ENCODE measurements at places on chromosomes 1 and 21. TPM values are rescaled to one million over a fixed set of nuclear protein-coding genes. Genes with fewer than 3 reads are reported as not detected.
A peak's percentile ranks its signal among the peaks of the same experiment; 100 is the strongest.

GRCh38 chr1:101316256-101316655 is 79.4 kb downstream of the S1PR1 start:
- no peak for DNase-seq
- H3K27me3 ChIP-seq: peaks cover 34% of the 10 kb centered on the region
- H3K4me1 ChIP-seq: peaks cover 29% of the 10 kb centered on the region
- no peak overlapping the region for H3K4me3 ChIP-seq

- no peak overlapping the region for H3K27ac ChIP-seq
- peaks cover 5% of the 10 kb centered on the region for H3K4me1 ChIP-seq
- H3K4me3 ChIP-seq: peak overlapping the region; percentile 35
- H3K36me3 ChIP-seq: no peaks in the 10 kb centered on the region
Observed at GRCh38 chr1:227541129-227541528, 22.2 kb upstream of the ZNF678 start.

GRCh38 chr1:94325377-94326302 is 88.3 kb upstream of the ARHGAP29 start:
- peaks cover 35% of the 10 kb centered on the region for H3K27me3 ChIP-seq
- no peaks in the 10 kb centered on the region for H3K36me3 ChIP-seq
- H3K4me1 ChIP-seq: peaks cover 5% of the 10 kb centered on the region
- no peak overlapping the region for H3K27ac ChIP-seq
- DNase-seq: no peak

- H3K36me3 ChIP-seq: no peaks in the 10 kb centered on the region
- no peak for DNase-seq
- H3K4me1 ChIP-seq: no peaks in the 10 kb centered on the region
- H3K27me3 ChIP-seq: no peaks in the 10 kb centered on the region
Observed at GRCh38 chr1:113534130-113534817, 144.0 kb downstream of the MAGI3 start.

LPAR3 gene
- 0.21 TPM for total RNA-seq

DNA sequence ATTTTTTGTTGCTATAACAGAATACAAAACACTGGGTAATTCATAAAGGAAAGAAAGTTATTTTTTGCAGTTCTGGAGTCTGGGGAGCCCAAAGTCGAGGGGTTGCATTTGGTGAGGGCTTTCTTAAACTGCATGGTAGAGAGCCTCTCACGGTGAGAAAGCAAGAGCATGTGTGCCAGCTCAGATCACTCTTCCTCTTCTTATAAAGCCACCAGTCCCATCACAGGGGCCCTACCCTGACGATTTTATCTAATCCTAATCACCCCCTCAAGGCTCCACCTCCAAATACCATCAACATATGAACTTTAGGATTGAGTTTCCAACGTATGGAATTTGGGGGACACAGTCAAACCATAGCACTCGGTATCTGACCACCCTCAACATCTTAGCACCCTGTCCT is 1.0 kb upstream of the STRIP1 start:
- H3K4me3 ChIP-seq: peak overlapping the region; percentile 97
- peak overlapping the region; percentile 86 for H3K27ac ChIP-seq
- no peak for DNase-seq
- peaks cover 14% of the 10 kb centered on the region for H3K36me3 ChIP-seq

DNA sequence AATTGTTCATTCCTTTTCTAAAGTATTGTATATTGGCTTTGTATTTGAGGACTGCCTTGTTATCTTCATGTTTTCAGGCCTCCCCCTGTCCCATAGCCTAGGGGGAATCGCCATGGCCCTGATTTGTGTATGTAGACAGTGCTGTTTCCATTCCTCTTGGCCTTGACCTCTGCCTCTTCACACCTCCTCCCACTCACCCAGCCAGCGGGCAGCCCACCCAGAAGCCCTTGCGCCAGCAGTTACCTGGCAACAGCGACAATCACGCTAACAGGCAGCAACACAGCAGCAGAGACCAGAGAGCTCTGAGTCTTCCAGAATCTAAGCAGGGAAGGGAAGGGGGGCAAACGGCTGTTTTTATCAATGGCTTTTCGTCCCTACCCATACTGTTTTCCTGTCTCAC is 50.0 kb upstream of the NPL start:
- DNase-seq: no peak
- H3K27me3 ChIP-seq: peaks cover 2% of the 10 kb centered on the region
- no peak overlapping the region for H3K27ac ChIP-seq
- no peak overlapping the region for H3K4me3 ChIP-seq

DNA sequence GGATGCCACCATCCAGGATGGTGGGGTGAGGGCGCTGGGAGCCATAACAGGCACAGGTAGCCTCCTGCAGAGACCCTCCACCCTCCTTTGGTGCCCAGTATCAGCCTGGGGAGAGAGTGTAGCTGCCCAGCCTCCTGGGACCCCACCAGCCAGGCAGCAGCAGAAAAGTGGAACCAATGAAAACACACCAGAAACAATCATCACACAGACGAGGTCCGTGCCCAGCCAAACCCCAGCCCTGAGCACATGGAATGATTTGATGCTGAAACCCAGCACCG is 285.1 kb downstream of the PTPRU start:
- H3K27ac ChIP-seq: no peak overlapping the region
- no peaks in the 10 kb centered on the region for H3K27me3 ChIP-seq
- no peak overlapping the region for H3K4me3 ChIP-seq
- H3K4me1 ChIP-seq: no peaks in the 10 kb centered on the region
- DNase-seq: no peak
- no peaks in the 10 kb centered on the region for H3K36me3 ChIP-seq

DNA sequence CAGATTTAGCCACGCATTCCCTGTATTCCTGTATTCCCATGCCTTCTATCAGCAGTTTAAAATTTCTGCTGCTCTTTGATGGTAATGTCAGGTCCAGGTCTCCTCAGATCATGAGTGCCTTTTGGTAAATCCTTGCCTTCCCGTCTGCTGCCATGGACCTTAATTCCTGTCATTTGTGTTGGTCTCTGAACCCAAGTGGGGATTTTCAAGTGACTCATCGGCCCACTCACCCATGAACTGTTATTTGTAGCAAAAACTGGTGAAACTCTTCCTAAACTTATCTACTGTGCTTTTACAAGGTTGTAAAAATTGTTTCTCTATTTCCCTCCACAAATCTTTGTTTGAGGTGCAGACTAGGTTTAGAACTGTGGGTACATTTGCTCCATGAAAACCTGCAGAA is 47.4 kb downstream of the ACTN2 start:
- H3K27me3 ChIP-seq: no peaks in the 10 kb centered on the region
- H3K27ac ChIP-seq: no peak overlapping the region
- no peak overlapping the region for H3K4me3 ChIP-seq
- H3K4me1 ChIP-seq: peaks cover 7% of the 10 kb centered on the region
- no peak for DNase-seq

- peak; percentile 62 for DNase-seq
- peaks cover 83% of the 10 kb centered on the region for H3K36me3 ChIP-seq
- H3K27ac ChIP-seq: no peak overlapping the region
- H3K4me3 ChIP-seq: no peak overlapping the region
Observed at GRCh38 chr1:214660900-214661299, 57.9 kb downstream of the CENPF start.

DNA sequence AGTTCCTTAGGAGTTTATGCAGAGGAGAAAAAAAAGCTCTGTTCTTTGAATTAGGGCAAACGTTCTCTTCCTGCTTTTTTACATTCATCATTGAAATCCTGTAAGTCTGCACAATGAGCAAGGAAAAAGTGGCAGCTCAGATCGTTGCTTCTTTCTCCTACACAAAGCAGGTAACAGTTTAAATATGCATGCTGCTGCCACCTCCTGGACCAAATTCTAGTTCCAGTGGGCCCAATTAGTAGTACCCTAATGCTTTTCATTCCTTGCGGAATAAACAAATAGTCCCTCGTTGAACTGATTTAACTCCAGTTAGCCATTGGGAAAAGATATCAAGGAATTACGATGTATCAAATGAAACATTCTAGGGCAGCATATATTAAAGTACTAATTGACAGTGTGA is 20.1 kb downstream of the YTHDF2 start:
- H3K27me3 ChIP-seq: no peaks in the 10 kb centered on the region
- H3K36me3 ChIP-seq: peaks cover 28% of the 10 kb centered on the region
- DNase-seq: no peak
- H3K4me1 ChIP-seq: peaks cover 15% of the 10 kb centered on the region

DNA sequence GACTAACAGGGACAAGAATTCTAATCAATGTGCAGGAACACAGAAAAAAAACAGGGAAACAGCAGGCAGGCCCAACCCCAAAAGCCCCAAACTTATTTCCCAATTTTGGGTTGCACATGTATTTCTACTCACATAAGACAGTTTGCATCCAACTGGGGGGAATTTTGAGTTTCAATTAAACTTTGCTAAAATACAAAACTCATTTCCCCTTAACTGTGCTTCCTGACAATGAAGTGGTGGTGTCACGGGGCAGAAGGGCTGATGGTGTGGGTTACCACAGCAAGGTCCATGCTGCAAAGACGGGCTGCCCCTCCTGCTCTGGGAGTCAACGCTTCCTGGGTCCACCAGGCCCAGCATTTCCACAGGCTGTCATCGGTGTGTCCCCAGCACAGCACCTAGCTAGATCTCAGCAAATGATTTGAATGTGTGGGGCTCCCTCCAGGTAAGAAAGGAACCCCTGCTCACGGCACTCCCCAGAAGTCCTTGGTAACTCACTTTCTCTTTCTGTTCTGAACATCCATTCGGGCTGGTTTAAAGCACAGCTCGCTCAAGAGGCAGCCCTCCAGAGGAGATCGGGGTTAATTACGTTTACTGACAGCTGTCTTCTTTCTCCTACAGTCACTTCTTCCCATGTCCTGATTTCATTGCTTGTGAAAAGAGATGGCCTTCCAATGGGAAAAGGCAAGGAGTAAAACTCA is 27.4 kb downstream of the HIVEP3 start:
- peaks cover 60% of the 10 kb centered on the region for H3K4me1 ChIP-seq
- H3K4me3 ChIP-seq: peak overlapping the region; percentile 84
- H3K36me3 ChIP-seq: no peaks in the 10 kb centered on the region
- H3K27ac ChIP-seq: peak overlapping the region; percentile 94
- peak; percentile 91 for DNase-seq
- H3K27me3 ChIP-seq: no peaks in the 10 kb centered on the region

DNA sequence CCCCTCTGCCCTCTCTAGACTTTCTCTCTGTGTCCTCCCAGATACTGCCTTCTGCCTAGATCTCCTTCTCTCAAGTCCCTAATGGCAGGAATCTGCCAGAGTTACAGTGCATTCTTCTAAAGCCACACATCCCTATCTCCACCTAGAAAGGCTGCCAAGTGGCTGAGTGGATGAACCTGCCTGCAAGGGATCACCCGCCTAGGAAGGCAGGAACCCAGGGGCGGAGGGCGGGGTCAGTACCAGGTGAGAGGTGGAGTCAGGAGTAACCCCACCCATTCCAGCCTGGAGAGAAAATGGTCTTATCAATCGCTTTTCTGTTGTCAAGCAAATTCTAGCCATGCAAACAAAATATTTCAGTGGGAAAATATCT is 60.8 kb downstream of the BCAR3 start:
- no peaks in the 10 kb centered on the region for H3K36me3 ChIP-seq
- H3K27me3 ChIP-seq: peaks cover 24% of the 10 kb centered on the region
- H3K4me1 ChIP-seq: peaks cover 6% of the 10 kb centered on the region
- no peak overlapping the region for H3K27ac ChIP-seq
- DNase-seq: no peak
- H3K4me3 ChIP-seq: no peak overlapping the region

- H3K4me3 ChIP-seq: no peak overlapping the region
- no peaks in the 10 kb centered on the region for H3K27me3 ChIP-seq
- no peak overlapping the region for H3K27ac ChIP-seq
- peaks cover 22% of the 10 kb centered on the region for H3K4me1 ChIP-seq
Observed at GRCh38 chr1:201006450-201006849, 17.1 kb downstream of the KIF21B start.

IFI44L gene
- 23.5 TPM for total RNA-seq

DNA sequence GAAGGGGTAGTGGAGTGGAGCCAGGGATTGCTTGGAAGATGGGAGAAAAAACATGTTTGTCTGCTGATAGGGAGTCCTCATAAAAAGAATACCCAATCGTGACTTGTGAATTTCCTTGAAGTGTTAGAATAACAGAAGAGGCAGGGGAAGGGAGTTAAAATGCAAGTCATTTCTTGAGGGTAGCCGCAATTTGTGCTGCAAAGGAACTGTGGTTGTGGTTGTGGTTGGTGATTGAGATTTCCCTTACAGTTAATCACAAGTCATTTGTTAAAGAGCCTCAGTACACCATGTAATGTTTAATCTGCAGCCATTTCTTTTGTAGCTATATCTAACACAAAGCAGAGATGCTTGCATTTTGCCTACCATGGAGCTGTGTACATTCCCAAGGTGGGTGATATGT is 38.5 kb upstream of the EGLN1 start:
- H3K4me1 ChIP-seq: peaks cover 35% of the 10 kb centered on the region
- peak overlapping the region; percentile 66 for H3K27ac ChIP-seq
- H3K36me3 ChIP-seq: peaks cover 4% of the 10 kb centered on the region
- no peak overlapping the region for H3K4me3 ChIP-seq

Data from activated CD4-positive, alpha-beta T cell treated with anti-CD3 and anti-CD28 coated beads, Interleukin-2, amount 10 ng/mL, durations not matched to agents 24 days and 14 days (primary cell).